ENCODE measurements at places on chromosomes 2 and 18.

DNA sequence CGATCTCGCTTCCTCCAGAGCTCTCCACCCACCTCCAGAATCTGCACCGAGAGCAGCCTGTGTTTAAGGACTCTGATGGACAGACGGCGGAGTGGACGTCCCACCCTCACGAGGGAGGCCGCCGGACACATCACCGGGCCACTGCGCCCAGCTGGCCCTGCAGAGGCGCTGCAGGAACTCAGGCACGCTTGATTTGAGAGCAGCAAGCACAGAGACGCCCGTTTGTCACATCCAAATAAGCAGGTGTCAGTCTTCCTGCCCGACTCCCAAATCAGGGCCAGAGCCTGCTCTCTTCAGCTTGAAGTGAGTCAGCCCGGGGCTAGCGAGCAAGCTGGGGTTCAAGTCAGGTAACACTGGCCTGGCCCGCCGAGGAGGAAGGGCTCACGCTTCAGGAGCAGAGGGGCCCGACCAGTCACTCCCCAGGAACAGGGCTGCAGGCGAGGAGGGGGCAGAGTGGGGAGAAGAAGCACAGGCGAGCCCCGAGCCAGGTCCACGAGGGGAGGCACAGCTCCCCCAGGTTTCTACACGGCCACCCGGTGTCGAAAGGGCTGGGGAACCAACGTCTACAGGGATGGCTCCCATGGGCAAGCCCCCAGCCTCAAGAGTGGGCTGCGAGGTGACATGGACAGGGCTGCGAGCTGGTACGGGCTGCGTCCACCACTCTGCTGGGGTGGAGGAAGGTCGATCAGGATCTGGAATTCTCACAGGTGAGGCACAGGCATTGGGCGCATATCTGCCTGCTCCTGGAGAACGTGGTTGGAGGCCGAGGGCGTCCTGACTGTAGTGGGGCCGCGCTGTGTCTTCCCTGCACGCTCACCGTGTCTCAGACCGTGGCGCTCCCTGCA lies 52.5 kb upstream of the CTDP1 start:
- DNase-seq, result no peak

DNA sequence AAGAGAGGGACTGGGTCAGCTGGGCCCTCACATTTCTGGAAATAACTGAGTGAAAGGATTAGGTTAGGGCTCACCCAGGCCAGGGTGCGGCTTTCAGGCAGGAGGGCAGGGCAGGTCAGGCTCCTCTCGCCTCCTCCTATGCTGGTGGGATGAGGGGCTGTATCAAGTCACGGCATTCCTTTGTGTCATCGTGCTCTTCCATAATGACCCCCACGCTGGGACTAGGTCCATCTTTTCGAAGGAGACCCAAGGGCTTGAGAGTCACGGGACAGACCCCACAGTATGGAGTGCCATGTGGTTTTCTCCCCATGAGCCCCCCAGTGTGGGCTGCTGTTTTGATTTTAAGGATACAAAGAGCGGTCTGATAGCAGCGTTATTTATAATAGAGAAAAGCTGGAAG lies 137.8 kb upstream of the COPS8 start:
- no peak for DNase-seq

- DNase-seq, result no peak
Observed at GRCh38 chr18:26711756-26712155, 153.8 kb downstream of the AQP4 start.

- peak; percentile 50 for DNase-seq
Observed at GRCh38 chr2:223563462-223563861, 38.7 kb downstream of the SCG2 start.

DNA sequence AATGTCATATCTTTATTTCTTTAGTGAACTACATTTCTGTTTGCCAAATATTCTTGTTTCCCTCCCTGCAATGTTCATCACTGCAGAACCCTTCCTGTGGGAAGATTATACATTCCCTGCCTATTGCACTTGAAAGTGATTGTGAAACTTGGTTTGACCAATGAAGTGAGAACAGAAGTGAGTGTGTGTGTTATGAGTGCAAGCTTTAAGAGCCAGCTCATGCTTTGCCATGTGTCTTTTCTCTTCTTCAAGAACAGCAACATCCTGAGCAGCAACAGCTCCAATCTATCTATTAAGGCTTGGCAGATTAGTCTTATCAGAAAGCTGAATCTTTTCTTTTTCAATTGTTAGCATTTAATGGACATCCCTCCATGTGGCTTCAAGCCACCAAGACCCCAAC lies 42.0 kb upstream of the UBE2E3 start:
- DNase-seq, result no peak

DNA sequence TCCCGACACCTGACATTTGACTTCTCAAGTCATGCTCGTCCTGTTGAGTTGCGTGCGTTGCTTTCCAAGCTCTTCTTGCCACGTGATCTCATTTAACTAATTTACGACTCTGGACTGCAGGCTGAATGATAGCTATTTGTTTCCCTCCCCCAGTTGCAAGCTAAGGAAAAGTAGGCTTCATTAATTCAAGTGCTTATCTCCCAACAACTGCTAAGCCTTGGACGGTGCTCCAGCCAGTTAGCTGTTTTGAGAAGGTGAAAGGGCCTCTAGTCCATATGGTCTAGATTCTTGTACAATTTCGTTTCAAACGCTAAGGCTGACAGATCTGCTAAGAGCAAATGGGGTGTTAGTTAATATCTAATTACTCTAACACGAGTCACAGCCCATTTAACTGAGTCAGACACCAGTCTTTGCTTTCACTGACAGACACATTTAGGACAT lies 21.1 kb downstream of the GPR45 start:
- no peak for DNase-seq

GRCh38 chr2:10495311-10495987 lies 47.3 kb upstream of the ODC1 start:
- no peak for DNase-seq

- no peak for DNase-seq
Observed at GRCh38 chr18:57780318-57780705, 22.8 kb downstream of the ATP8B1 start.

DNA sequence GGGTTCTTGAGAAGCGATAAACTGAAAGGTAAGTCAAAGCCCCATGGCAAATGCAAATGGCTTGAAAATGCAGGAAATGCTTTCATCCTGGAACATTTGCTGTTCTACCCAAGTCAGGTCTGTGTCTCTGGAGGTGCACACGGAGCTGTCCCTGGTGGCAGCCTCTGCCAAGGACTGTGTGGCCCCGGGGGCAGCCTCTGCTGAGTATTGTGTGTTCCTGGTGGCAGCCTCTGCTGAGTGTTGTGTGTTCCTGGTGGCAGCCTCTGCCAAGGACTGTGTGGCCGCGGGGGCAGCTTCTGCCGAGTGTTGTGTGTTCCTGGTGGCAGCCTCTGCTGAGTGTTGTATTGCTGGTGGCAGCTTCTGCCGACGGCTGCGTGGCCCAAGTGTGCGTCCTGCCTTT lies 135.6 kb upstream of the ALKAL2 start:
- DNase-seq, result no peak

- no peak for DNase-seq
Observed at GRCh38 chr2:59390581-59390980, 1149.5 kb upstream of the FANCL start.

- DNase-seq, result peak; percentile 45
Observed at GRCh38 chr18:46917803-46918600, 600 bp downstream of the KATNAL2 start.

DNA sequence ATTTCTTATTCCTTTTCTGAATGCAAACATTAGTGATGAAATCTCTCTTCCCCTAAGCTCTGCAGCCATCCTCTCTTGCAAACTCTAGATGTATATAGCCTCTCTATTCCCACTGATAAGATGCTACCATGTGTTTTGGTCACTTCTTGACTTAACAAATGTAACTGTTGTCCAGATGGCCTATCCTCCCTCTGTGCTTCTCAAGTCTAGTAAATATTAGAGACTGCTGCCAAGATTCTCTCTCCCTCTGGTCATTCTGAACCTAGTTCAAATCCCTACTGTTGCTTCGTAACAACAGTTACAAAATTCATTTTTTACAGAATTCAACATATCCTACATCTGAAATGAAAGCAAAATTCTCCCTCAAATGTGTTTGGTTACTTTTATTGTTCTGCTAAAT lies 156.6 kb downstream of the TXNL1 start:
- no peak for DNase-seq

GRCh38 chr2:112910219-112910618 lies 746 bp upstream of the IL37 start:
- DNase-seq, result no peak

GRCh38 chr18:36459203-36459602 lies 161.7 kb downstream of the FHOD3 start:
- DNase-seq, result no peak

DNA sequence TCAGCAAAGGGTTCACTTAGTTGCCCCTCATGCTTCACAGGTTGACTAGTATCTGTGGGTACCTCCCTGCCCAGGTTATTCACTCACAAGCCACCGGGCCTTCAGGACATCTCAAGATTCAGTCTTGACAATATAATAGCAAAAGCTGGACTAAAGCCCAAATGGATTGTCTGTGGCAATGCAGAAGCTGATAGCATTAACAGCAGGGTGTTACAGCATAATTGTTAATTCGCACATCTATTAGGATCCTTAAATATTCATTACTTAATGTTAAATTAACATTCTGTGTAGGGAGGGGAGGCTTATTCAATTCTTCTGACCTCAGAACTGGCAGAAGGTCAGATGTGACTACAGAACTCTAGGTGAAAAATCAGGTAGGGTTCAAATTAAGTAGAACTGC lies 20.2 kb upstream of the GTF2A1L start:
- DNase-seq, result no peak

DNA sequence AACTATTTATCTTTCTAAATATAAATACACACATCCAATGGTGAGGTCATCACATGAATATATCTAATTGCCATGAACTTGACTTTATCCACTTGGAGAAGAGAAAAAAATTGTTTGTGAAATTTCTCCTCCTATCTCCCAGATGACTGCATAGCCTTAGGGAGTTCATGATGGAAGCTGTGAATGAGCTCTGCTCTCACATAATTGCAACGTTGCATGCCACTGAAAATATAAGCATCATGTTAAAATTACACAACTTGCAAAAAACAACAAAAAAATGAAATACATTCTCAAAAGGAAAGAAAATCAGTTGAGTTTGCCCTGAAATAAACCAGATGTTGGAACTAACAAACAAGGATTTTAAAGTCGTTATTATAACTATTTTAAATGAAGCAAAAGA lies 50.6 kb upstream of the OSR1 start:
- no peak for DNase-seq

DNA sequence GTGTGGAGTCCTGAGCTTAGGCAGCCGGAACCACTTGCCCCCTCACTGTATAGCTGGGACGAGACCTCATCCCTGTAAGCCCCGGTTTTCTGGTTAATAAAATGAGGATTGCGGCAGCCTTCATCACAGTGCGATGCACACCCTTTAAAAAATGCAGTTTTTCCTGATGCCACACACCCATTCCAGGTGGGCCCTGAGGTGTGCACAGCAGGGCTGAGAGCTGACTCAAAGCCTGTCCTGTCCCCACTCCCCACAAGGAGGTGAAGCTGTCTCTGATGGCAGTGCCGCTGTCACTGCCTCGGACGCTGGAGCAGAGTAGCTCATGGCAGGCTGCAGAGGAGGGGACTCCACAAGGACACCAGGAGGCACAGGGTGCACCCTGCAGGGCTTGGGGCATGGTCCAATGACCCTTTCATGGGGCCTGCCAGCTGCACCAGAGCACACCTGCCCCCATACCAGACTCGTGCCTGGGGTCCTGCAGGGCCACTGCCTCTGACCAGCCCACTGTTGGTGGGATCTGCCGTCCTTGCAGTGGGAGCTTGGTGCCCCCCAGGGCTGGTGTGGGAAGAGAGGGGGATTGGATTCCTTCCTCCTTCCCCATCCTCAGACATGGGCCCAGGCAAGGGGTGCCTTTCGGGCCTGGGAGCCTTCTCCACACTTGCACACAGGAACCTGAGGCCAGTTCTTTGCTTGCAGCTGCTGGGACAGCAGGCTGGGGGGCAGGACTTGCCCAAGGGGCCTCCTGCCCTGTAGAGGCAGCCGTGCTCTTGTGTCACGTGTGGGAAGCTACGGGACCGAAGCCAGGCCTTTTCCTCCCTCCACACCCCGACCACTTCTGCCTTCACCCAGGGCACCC lies 22.8 kb downstream of the GPC1 start:
- DNase-seq, result no peak

- no peak for DNase-seq
Observed at GRCh38 chr2:228763379-228763981, 507.6 kb downstream of the PID1 start.

GRCh38 chr18:72985686-72986085 lies 117.9 kb upstream of the NETO1 start:
- DNase-seq, result no peak

DNA sequence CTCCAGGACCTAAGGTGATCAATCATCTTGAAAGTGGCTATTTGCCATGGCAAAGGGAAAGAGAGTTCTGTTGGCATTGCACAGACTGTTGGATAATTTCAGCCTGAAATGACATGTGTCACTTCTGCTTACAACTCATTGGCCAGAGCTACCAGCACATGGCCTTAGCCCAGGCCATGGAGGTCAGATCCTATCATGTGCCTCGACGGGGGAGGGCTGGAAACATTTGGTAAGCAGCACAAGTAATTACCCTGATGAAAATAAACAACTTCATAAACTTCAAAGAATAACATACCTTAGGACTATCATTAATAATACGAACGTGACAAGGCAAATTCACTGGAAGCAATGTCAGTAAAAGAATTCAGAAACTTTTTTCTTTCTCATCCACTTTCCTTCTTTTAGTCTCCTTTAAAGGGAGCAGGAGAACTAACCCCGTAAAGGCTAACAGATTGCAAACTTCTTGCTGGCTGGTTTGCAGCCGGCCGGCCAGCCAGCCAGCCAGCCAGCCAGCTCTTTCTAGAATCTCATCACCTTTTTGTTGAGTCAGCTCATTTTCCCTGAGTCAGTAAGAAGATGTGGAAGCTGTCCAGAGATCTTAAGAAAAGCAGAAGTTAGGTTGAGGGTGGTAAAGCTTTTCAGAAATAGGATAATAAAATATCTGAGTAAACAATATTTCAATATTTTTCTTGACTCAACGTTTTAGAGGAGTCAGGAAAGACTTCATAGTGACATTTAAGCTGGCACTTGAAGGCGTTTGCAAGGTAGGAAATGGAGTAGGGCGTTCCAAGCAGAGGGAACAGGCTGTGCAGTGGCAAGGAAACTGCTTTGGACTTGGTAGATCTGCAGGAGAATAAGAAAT lies 31.9 kb downstream of the CNRIP1 start:
- DNase-seq, result peak; percentile 38

GRCh38 chr18:5103693-5104092 lies 93.4 kb downstream of the AKAIN1 start:
- no peak for DNase-seq

- DNase-seq, result no peak
Observed at GRCh38 chr2:67039517-67040103, 357.5 kb upstream of the ETAA1 start.

GRCh38 chr2:191999101-191999841 lies 152.4 kb upstream of the CAVIN2 start:
- no peak for DNase-seq

DNA sequence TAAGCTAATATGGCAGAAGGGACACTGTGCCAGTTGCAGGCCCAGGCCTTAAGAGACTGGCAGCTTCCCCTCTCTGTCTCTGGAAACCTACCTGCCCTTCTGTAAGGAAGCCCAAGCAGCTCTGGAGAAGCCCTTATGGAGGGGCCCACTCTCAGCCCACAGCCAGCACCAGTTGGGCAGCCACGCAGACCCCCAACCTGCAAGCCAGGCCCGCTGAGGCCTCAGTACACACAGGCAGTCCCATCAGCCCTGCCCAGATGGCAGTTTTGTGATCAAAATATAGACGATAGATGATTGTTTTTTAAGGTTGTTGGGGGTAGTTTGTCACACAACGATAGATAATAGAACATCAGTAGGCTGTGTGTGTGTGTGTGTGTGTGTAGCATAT lies 36.8 kb upstream of the ALPP start:
- no peak for DNase-seq
